Peyer's patch (tissue), 4 donors: ENCODE measurements at places on chromosomes 16 and 17. TPM values are rescaled to one million over a fixed set of nuclear protein-coding genes. Genes with fewer than 3 reads are reported as not detected.

The TP53TG3 gene
- not detected for total RNA-seq

The HIC1 gene
- total RNA-seq, result 40.4 TPM

The HEATR9 gene
- total RNA-seq, result not detected

The ZFP3 gene
- 9.6 TPM for total RNA-seq

The RNF43 gene
- 104 TPM for total RNA-seq

The SLC38A8 gene
- total RNA-seq, result not detected

The LGALS9B gene
- 23.1 TPM for total RNA-seq

The SMURF2 gene
- total RNA-seq, result 34.3 TPM

The KRTAP16-1 gene
- not detected for total RNA-seq

The GPRC5C gene
- 173 TPM for total RNA-seq

The SBK1 gene
- 0.94 TPM for total RNA-seq

The CDT1 gene
- total RNA-seq, result 9.1 TPM

The YPEL3 gene
- 92.1 TPM for total RNA-seq

The TPSG1 gene
- 36.4 TPM for total RNA-seq

The RHBDF1 gene
- 47.2 TPM for total RNA-seq

The CANT1 gene
- total RNA-seq, result 82.6 TPM

The GPR142 gene
- total RNA-seq, result 0.53 TPM

The TVP23C gene
- 17.3 TPM for total RNA-seq

The ATP2A3 gene
- 78.6 TPM for total RNA-seq

The CTRB1 gene
- not detected for total RNA-seq

The TTLL6 gene
- 7.5 TPM for total RNA-seq

The ABCC11 gene
- total RNA-seq, result 0.66 TPM

The CCL1 gene
- not detected for total RNA-seq

The LPCAT2 gene
- total RNA-seq, result 13.1 TPM

The SKA2 gene
- total RNA-seq, result 33.0 TPM

The ANKFN1 gene
- 0.95 TPM for total RNA-seq

The TMEM220 gene
- 56.1 TPM for total RNA-seq
